ENCODE measurements at places on chromosomes 7 and 10.
A peak's percentile ranks its signal among the peaks of the same experiment; 100 is the strongest.

- DNase-seq: no peak
Measured at GRCh38 chr10:27147701-27148100, 6.5 kb downstream of the YME1L1 start.

GRCh38 chr7:35492451-35493175 lies 202.3 kb downstream of the HERPUD2 start:
- DNase-seq: no peak

GRCh38 chr7:114309729-114310128 lies 104.9 kb upstream of the FOXP2 start:
- no peak for DNase-seq

GRCh38 chr10:91551856-91552255 lies 81.0 kb downstream of the PPP1R3C start:
- no peak for DNase-seq

DNA sequence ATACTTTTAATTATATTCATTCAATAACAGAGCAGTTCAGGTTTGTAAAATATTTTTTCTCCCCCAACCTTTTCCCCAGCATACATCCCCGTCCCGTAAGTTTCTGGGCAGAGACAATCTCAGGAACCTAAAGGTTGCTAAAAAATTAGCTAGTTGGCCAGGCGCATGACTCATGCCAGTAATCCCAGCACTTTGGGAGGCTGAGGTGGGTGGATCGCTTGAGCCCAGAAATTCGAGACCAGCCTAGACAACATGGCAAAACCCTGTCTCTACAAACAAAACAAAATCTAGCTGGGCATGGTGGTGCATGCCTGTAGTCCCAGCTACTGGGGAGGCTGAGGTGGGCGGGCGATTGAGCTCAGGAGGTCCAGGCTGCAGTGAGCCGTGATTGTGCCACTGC lies 40.2 kb downstream of the TCF7L2 start:
- DNase-seq: no peak

GRCh38 chr7:81394029-81394428 lies 375.8 kb downstream of the HGF start:
- no peak for DNase-seq

DNA sequence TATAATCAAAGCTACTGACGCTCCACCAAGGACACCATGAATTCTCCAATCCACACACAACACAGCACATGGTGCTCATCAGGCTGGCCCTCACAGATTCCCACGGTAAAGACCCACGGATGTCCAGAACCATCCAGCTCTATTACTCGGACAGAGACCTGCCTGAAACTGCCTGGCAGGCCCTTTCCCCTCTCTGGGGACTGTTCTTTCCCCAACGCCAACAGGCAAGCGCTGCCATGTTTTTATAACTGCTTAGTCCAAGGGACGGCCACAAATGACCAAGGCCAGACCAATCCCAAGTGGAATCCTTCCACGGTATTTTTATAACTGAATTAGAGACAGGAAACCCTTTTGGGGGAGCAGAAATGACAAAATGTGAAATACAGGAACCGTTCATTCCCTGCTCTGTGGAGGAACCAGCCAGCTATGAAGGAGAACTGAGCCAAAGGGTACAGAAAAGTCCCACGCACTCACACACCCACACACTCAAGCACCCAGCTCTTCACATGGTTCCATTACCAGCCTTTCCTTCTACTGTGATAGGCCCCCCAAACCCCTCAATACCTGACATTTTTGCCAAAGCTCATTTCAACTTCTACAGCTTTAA lies 4.1 kb downstream of the PIP4K2A start:
- peak; percentile 36 for DNase-seq
